Smooth muscle cell of the brain vasculature (primary cell): ENCODE measurements at places on chromosomes 5 and 9.

DNA sequence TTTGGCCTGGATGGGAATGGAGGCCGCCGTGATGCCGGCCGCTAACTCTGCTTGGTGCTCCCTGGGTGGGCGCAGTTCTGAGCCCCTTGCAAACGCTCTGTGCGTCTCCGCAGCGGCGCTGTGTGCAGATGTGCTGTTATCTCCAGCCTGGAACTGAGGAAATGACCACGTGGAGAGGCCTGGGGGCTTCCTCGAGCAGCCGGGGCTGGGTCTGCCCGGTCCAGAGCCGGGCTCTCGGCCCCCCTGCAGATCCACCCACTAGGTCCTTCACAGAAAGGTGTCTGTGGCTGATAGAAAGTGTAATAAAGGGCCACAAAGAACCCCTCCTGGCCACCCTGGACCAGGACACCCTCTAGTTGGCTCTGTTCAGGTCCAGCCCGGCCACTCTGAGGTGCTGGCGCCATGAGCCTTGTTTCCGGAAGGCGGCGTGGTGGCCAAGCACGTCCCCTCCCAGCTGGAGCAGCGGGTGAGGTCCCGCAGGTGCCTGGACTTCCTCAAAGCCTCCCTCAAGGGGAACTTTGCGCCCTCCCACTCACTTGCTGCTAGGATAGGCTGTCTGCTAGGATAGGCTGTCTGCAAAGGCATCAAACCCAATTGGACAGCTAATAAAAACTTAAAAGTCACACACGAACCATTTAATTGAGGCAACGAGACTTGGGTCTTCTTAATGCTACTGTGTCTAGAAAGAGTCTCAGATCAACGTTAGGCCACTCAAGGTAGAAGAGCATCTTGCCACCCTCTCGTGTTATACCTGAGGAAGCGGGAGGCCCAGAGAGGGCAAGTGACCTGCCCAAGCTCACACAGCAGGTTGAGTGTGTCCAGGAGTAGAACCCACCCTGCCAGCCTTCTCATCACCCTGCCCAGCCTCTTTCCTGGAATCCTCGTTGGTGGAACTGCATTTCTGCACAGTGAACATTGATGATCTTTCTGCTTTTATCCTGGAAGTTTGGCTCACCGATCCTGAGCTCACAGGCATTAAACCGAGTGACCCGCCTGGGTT, 109.3 kb upstream of the FCN2 start:
- DNase-seq, result no peak

DNA sequence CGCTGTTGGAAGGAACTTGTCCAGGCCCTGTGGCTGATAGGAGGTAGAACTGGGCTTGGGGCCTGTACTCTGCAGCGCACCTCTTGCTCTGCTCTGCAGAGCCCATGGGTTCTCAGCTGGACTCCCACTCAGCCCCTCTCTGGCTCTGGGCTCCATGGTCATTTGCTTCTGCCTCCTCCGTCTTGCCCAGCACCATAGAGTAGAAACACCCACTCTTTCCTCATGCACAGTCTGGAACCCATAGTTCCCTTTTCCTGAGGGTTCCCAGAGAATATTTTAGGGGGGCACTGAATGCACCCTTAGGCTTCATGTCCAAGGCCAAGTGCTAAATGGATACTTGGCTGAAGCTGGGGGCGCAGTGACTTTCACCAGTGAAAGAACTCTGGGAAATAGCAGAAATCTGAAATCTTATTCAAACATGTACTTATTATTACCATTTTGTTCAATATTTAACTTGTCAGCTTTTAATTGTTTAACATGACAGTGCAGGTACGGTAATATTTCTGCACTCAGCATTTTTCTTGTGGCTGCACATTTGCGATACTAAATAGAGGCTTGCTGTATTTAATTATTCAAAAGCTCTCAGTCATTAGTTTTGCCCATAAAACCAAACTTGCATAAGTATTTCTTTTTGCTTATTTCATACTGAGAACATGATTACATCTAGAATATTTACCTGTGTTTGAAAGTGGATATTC, 31.5 kb downstream of the GALNT12 start:
- no peak for DNase-seq

DNA sequence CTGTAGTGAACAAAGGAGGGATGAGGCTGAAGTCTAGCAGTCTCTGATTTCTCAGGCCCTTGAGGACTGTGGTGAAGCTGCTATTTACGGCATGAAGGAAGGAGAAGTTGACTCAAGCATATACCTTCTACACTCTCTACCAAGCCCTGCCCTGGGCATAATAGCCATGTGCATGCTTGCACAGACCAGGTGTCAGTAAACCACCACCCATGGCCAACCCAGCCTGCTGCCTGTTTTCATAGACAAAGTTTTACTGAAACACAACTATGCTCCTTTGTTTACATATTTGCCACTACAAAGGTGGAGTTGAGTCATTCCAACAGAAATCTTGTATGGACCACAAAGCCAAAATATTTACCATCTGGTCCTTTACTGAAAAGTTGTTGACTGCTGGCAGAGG, 126.9 kb downstream of the PAPPA start:
- no peak for DNase-seq

DNA sequence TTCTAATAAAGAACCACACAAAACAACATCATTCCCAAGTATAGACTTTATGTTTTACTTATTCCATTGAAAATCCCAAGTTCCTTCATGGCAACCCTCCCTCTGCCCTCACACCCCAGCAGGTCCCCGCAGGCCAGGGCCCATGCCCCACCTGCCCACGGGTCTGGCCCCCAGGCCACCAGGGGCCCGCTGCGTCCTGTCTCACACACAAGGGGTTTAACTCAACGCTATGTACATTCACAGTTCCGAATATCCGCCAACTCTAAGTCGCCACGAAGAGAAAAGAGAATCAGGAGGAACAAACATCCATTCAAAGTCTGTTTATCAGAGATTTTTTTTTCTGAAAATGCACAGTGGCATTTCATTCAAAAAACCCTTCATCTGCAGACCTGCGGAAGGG, 16.2 kb upstream of the SLC6A3 start:
- no peak for DNase-seq

DNA sequence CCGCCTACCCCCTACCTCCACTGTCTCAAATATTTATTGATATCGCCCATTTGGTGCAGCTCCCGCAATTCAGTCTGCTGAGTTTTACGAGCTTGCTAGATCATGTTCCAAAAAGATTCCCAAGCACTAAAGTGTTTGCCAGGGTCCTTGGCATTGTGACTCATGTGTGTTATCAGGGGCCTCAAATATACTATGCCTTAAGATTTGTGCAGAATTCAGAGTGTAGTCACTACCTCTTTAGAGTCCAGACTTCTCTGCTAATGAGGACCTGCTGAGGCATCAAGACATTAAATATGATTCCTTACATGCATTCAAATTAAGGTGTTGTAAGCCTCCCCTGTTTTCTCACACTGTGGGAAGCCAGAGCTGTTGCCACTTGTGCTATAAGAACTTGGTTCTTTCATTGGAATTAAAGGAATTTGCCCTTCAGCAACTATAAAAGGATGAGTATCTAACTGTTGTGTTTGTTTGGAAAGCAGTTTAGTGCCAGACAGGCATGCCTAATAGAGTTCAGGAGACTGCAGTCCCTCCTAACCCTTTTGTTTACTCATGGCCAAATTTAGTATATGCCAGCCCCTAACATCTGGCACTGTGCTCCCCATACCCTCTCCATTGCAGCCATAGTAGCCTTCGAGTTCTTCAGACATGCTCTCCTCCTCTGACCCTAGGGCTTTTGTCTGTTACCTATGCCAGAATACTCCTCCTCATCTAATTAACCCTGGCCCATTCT, 316.4 kb downstream of the NR3C1 start:
- DNase-seq, result no peak

DNA sequence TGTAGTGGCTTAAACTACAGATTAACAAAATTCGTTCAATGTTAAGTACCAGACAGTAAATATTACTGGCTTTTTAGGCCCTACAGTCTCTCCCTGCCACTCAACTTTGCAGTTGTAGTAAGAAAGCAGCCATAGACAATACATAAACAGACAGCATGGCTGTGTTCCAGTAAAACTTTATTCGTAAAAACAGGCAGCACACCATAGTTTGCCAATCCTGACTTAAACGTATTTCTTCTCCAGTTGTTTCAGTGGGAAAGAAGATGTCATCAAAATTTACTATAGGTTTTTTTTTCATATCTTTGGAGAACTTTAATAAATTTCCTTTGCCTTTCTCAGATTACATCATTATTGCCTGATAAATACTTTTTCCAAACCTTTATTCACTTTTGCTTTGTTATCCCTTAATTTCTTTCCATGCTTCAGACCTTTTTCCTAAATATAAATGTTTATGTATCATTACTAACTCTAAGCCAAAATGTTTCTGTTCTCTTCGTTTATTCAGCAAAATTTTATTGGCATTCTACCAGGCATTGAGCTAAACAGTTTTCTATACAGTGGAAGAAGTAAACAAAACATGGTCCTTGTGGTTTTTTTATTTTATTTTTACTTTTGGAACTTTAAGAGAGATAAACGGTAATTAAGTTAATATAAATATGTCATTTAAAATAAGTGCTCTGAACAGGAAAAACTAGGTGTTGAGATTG, 64.5 kb downstream of the SLF1 start:
- no peak for DNase-seq

- peak; percentile 97 for DNase-seq
Observed at GRCh38 chr9:18393340-18394130, 80.4 kb upstream of the ADAMTSL1 start.

- DNase-seq, result no peak
Observed at GRCh38 chr5:7050986-7051385, 337.8 kb downstream of the TENT4A start.

DNA sequence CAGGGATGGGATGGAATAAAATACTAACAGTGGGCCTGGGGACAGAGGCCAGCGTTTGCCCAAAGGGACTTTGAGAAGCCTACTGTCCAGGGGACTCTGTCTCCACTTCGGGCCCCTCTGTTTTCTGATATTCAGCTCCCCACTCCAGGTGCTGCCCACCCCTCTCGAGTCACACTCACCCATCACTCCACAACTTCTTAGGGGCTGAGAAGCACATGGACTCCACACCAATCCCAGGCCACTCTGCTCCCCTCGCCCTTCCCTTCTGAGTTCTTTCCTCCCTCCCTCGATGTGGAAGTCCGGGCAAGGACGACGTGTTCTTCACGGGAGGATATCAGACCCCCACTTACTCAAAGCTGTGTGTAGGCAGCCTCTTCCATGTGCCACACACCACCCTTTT, 124.5 kb downstream of the BARX1 start:
- DNase-seq, result no peak

DNA sequence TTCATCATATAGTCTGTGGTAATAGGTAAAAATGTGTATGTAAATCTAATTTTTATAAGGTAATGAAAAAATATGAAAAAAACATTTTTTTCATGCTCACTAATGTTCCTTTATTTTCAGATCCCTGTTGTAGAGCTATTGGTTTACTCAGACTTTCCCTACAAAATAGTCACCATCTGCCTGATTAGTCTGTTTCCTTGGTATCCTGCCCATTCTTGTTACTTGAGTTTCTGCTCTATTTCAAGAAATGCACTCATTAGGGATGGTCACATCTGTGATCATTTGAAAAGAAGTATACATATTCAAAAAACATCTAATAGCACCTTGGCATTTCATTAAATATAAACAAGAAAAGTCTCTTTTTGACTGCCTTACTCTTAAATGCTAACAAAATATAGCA, 21.6 kb upstream of the RASA1 start:
- no peak for DNase-seq

- DNase-seq, result no peak
Observed at GRCh38 chr9:71630377-71630995, 137.8 kb downstream of the CEMIP2 start.

DNA sequence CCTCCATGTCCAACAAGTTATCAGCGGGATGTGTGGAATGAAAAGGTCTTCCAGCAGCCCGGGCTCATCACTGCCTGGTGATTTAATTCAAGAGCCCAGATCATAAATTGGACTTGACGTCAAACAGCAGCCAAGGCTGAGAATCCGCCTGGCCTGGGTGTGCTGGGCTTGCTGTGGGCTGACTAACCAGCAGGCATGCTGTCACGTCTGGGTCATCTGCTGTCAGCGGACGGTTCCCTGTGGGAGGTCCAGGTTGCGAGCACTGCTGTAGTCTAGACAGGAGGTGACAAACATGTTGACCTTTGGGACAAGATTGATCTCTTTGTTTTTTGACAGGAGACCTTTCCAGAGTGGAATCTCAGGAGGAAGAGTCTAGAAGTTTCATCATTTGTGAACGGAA, 289.7 kb downstream of the OSTF1 start:
- DNase-seq, result no peak
